ENCODE measurements at places on chromosomes 1 and 21. TPM values are rescaled to one million over a fixed set of nuclear protein-coding genes. Genes with fewer than 3 reads are reported as not detected.
A peak's percentile ranks its signal among the peaks of the same experiment; 100 is the strongest.

DNA sequence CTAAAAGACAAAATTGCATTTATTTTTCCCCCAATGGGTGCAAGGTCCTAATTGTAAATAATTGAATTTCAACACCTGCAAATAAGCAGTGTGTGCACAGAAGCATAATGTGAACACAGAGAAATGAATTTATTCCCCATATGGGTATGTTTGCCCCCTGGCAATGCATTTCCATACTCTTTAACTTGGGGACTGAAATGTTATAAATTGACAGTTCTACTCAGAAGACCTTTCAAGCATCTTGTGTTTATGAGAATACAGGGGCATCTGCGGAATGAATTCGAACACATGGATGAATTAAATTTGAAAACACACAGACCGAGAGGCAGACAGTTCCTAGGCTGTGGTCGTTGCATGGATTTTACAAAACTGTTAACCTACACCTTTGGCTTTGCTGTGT is 3.5 kb downstream of the PBX1 start:
- no peak for ATAC-seq

The SPATA17 gene
- 8.4 TPM for total RNA-seq

DNA sequence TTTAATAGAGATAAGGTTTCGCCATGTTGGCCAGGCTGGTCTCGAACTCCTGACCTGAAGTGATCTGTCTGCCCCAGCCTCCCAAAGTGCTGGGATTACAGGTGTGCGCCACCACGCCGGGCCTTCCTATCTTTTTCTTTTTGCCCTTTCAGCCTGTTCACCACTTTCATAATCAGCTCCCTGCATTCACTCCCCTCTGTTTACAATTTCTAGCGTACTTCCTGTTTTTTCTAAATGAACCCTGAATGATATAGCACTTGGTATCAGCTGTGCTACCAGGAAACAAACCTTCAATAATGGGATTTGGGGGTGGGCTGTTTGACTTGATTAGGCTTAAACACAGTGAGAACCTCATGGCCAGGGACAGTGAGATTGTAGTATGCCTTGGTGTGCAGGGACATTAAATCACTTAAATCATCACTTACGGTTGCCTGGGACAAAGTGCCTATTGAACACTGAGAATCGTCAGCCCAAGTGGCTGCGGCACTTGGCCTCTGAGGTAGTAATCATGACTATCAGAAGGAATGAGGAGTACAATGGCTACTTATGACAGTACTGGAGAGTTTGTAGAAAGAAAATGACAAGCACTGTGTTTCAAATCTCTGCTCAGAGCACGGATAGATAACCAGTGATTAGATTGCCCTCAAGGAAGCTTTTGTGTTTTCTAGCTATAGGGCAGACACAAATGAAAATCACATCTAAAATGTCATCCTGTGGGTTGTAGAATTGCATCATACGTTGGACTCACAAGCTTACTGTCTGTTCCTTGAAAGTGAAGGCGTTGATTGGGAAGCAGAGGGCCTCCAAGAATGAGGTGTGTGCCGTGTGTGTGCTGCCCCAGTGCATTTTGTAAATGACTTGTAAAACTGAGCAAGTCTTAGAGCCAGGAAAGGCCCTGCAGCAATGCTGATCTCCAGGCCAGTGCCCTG is 661.8 kb downstream of the MATN1 start:
- ATAC-seq, result peak; percentile 45

GRCh38 chr1:211372463-211372862 is 45.8 kb downstream of the TRAF5 start:
- no peak for ATAC-seq

Data from motor neuron (in vitro differentiated cells).